ENCODE measurements at places on chromosomes 11 and 22.

GRCh38 chr11:116931206-116931953, 94.0 kb upstream of the APOA1 start:
- DNase-seq: no peak

GRCh38 chr11:66749091-66749490, 20.1 kb upstream of the SPTBN2 start:
- no peak for DNase-seq

- no peak for DNase-seq
Observed at GRCh38 chr11:79807506-79807905, 366.7 kb upstream of the TENM4 start.

GRCh38 chr11:95451682-95452081, 220.7 kb upstream of the SESN3 start:
- no peak for DNase-seq

- no peak for DNase-seq
Observed at GRCh38 chr11:101321222-101321621, 191.6 kb upstream of the PGR start.

DNA sequence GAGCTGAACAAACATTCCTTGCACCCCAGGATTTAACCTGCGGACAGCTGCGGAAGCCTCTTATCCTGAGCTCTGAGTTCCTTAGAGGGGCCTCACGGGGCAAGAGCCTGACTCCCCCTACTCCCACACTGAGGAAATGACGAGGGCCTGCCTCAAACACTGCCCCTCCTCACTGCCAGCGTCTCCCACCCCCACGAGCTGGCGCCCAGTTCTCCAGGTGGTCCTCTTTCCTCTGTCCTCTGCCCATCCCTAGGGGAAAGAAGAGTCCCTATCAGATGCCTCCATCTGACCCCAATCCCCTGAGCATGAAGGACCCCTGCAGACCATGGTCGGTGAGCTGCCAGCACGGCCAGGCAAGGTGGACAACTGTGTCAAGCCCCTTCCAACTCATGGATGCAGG, 14.3 kb downstream of the CHST1 start:
- DNase-seq: no peak

GRCh38 chr22:44933666-44934453, 75.9 kb downstream of the PHF21B start:
- DNase-seq: no peak

DNA sequence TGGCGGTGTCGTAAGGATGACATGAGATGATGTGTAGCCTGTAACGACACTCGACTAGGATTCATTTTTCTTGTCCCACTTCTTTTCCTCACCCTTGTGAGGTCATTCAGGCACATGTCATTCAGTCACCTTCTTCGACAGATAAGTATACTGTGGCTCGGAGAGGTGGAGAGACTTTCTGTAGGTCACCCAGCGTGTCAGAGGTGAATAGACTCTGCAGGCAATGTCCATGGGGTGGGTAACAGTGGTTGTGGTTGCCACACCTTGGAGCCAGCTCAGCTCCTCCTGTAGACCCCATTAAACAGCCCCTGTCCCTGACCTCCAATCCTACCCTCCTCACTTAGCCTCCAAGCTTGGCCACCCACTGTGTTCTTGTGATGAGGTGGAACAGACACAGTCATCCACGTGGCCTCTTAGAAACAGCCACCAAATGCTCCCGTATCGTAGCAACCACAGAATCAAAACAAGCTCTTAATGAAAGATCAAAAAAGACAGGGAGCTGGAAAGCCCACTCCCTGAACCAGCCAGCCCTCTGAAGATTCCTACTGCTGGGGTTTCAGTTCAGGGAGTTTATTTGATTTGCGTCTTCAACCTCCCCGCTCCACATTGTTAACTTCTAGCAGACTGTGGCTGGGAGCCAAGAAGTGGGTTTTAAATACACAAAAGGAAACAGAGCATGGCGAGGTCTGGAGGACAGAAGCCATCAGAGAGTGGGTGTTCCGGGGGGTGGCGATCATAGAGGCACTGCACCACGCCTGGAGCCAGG, 89.0 kb upstream of the GRK3 start:
- no peak for DNase-seq

GRCh38 chr11:66231561-66231960, 36.9 kb upstream of the RAB1B start:
- no peak for DNase-seq

GRCh38 chr11:19352072-19352770, 111.5 kb upstream of the E2F8 start:
- DNase-seq: no peak

GRCh38 chr22:36727110-36727509, 23.6 kb upstream of the CACNG2 start:
- DNase-seq: no peak

DNA sequence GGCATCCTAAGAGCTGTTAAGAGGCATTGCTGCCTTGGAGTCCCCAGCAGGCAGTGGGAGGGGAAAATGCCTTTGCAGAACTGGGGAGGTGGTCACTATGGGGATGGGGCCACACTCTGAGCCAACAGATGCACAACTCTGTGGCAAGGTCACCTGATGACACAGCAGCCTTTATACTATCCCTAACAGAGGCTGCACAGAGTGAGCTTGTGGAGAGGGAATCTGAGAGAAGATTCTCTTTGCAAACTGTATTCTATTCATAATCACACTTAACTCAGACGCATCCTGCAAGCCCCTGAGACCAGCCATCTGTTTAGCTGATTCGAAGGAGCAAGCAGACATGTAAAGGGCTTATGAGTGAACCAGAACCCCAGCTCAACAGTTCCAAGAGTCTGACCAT, 49.0 kb upstream of the TTC12 start:
- no peak for DNase-seq

- DNase-seq: no peak
Observed at GRCh38 chr11:133049244-133050019, 482.9 kb downstream of the OPCML start.
